Kidney capillary endothelial cell (primary cell): ENCODE measurements at places on chromosomes 1 and 21.

DNA sequence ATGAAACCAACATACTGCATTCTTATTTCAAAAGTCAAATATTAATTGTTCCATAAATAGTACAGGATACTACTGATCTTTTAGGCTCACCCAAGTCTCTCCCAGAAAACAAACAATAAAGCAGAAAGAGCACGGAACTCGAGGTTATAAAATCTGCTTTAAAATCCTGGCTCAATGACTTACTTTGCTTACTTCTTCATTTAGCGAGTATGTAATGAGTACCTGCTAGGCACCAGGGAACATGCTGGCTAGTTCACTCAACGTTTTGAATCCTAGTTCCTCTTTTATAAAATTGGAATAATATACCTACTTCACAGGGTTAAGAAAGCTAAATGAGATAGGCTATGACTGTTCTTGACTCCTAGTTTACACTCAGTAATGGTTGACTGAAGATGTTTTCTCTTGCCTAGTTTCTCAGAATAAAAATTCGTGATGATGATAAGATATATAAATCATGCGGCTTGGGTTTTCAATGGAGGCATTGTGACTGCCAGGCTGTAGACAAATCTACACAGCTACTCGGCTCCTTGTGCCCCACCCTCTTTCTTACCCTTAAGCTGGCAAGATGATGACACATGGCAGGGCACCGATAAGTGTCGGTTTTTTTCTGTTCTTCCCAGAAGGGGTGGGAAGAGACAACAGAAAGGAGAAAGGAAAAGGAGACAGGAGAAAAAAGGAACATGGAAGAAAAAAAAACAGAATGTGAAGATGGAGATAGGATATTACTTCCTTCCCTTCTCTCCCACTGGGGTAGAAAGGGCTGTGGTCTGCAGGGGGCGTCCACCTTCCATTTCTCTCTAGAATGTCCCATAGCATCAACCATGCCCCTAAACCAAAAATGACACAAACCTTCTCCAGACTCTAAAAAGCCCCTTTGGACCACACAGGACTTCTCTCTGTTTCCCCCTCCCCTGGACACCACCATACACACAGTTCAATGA lies 507.1 kb downstream of the SMYD3 start:
- DNase-seq: no peak

DNA sequence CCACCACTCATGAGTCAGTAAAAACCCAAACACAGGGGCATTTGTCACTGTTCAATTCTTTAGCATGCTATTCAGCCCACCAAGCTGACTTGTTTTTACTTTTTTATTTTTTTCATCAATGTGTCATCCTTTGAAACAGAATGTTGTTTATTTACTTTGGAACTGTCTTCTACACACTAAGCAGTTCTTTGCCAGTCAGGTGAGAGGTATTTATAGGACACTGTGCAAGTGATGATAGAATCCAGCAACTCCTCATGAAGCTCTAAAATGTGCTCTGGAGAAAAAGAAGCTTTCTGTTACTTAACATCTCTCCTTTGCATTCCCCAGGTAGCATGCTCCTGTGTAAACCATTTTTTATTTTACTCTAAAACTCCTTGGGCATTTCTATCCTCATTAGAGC lies 582.0 kb upstream of the TMPRSS15 start:
- no peak for DNase-seq

DNA sequence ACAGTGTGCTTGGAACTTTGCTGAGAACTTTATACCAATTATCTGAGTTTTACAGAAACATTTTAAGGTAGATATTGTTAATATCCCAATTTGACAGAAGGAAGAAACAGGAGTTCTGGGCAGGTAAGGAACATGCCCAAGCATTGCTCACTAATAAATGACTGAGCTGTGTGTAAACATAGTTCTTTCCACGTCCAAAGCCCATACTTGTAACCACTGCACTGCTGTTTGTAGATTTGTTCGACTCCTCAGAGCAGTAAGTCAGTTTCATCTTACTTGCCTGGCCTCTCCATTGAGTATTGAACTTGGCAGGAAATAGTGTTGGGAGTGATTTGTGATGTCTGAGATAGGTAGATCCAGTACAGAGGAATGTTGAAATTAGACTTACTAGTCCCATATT lies 335.1 kb downstream of the KIF26B start:
- DNase-seq: no peak

DNA sequence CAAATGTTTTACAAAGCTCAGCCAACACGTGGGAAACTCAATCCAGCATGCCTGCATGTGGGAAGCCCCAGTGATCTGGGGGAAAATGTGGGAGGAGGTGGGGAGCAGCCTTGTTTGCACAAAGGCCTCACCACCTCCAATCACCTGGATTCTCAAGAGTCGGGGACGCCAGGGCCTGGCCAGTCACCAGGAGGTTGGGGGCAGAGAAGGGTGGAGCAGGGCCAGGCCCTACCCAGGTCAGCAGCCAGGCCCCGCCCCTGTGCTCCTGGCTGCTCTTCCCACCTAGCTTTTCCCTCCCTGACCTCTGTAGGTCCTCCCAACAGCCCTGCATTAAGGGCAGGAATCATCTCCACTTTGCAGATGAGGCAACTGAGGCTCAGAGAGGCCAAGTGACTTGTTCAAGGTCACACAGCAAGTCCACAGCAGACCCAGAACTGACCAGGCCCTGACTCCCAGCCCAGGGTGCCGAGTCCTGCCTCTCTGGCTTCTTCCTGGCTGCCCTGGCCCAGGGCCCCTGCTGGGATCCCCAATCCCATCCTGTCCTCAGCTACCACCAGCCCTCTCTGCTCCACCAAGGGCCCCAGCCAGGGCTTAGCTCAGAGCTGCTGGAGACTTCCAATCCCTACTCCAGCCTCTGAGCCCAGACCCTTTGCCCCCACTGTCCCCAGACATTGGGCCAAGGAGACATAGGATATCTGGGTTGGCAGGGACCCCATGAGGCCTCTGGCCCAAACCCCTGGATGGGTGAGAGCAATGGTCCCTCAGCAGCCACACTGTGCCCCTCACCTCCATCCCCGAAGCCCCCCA lies 508.6 kb downstream of the PTPRU start:
- no peak for DNase-seq

- no peak for DNase-seq
Measured at GRCh38 chr1:234639961-234640360, 30.0 kb upstream of the IRF2BP2 start.

DNA sequence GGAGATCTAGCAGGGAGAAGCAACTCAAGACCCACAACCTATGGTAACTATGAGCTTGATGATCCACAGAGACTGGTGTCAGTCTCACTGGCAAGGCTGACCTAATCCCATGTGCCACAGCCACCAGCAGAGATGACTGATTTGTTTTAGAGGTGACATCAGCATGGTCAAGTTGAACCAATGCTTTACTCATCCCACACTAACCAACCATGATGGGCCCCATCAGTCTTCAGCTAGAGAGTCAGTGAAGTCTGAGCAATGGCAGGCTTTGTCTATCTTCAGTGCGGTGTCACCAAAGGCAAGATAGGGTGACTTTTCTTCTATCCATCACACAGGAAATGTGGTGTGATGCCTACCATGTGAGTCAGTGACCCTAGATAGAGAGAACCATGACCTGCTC lies 1470.7 kb downstream of the NCAM2 start:
- no peak for DNase-seq

GRCh38 chr1:205971082-205971481 lies 27.8 kb upstream of the SLC26A9 start:
- no peak for DNase-seq
